NCI-H524 treated with DMSO at 0.1 percent for 48 hours (cell line): ENCODE measurements at places on chromosomes 13 and 19.

GRCh38 chr19:29577649-29577963 is 28.5 kb upstream of the POP4 start:
- no peak for DNase-seq

DNA sequence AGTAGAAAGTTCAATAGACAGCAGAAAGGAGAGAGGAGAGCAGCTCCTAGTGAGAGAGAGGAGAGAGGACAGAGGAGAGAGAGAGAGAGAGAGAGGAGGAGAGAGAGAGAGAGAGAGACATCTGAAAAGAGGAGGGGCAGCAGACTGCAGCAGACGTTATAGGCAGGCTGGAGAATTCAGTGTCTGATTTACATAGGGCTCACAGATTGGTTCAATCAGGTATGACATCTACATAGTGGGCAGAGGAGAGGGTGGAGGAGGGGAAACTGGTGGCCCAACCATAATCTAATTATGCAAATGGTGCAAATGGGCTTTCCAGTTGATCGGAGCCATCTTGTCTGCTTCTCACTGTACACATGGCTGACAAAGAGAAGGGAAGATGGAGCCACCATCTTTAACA is 221.3 kb upstream of the TRPC4 start:
- peak; percentile 25 for DNase-seq

DNA sequence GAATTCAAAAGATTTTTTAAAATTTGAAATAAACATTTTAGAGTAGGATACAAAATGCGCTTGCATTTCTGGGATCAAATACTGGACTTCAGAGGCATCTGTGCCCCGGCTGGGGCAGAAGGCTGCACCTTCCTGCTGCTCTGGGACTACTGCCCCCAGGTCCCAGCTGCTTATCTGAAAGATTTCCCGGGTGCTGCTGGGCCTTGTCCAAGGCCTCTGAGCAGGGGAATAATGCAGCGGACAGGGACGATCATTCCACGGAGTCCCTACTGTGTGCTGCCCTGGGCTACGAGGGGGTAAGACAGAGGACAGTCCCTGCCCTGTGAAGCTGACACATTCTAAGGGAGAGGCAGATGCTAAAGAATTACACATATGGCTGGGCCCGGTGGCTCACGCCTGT is 33.1 kb upstream of the NCCRP1 start:
- DNase-seq: no peak

DNA sequence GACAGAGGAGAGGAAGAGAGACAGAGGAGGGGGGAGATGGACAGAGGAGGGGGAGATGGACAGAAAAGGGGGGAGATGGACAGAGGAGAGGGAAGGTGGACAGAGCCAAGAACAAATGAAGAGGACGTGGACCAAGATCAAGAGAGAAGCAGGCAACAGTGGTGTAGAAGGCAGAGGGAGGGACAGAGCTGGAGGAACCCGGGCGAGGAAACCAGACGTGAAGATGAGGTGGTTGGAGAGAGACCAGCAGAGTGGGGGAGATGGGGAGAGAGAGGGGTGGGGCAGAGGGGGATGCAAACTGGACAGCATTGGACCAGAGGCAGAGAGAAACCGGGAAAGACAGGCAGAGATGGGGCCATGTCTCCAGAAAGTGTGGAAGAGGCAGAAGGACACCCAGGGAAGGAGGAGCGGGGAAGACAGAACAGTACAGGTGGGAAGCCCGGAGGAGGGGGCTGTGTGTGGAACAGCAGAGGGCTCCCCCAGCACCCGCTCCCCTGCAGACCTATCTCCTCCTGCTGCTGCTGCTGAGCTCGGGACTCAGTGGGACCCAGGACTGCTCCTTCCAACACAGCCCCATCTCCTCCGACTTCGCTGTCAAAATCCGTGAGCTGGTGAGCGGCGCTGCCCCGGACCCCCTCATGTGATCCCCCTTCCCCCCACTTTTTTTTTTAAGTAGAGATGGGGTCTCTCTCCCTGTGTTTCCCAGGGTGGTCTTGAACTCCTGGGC is 1.3 kb downstream of the FLT3LG start:
- no peak for DNase-seq

DNA sequence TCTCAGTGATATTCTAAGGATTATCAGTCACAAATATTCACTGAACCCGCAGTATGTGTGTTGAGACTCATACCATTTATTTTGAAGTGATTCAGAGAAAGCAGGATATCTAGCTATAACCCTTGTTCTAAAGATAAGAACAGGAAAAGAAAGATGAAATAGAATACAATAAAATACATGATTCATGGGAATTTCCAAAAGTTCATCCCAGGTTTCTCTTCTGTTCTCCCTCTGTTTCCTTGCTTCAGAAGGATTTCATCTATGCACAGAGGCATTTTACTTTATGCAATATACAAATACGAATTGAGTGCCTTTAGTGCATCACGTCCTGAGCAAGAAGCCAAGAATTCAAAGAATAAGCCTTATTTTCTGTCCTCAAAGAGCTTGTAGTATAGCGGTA is 274.4 kb upstream of the GPC6 start:
- no peak for DNase-seq

- no peak for DNase-seq
Observed at GRCh38 chr13:41311406-41312175, 524 bp downstream of the NAA16 start.

- DNase-seq: no peak
Observed at GRCh38 chr19:46134527-46134926, 10.0 kb upstream of the IGFL3 start.

DNA sequence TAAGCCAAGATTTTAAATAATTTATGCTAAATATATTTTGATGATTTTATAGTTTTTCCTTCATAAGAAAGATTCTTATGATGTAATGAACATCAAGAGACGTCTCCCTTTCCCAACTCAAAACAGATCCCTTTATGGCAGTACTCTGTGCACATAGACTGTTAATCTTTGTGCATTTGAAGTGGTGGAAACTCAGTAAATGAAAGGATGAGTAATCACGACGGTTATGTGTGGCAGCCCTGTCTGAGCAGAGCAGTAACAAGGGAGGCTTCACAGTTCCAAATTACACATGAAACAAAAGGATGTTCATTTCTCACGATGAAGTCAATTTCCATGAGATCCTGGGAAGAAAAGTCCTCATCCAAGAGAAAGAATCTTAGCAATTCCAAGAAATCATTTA is 498.1 kb downstream of the KLF5 start:
- no peak for DNase-seq

GRCh38 chr19:43469160-43469480 is 3.7 kb upstream of the LYPD3 start:
- DNase-seq: no peak

- no peak for DNase-seq
Observed at GRCh38 chr13:94400874-94401273, 78.6 kb downstream of the DCT start.

DNA sequence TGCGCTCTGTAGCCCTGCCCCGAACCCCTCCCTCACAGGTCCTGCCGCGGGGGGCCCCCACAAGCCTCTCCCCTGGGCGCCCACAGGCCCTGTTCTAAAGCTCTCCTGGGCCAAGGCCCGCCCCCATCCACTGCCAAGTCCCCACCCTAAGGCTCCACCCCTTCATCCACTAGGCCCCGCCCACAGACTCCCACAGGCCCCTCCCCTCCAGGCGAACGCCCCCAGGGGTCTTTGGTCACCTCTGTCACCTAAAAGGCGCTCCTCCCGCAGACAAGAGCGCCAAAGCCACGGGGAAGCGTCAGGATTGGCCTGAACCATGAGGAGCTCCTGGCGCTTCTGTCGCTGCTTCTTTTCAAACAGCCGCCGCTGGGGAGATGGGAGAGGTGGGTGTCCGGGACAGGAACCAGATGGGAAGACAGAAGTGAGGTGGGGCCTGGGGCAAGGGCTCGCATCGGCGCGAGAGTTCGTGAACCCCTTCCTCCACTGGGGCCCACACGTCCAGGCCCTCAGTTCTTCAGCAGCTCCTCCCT is 2.3 kb downstream of the TULP2 start:
- no peak for DNase-seq

GRCh38 chr13:75329723-75330122 is 152.2 kb downstream of the TBC1D4 start:
- no peak for DNase-seq

DNA sequence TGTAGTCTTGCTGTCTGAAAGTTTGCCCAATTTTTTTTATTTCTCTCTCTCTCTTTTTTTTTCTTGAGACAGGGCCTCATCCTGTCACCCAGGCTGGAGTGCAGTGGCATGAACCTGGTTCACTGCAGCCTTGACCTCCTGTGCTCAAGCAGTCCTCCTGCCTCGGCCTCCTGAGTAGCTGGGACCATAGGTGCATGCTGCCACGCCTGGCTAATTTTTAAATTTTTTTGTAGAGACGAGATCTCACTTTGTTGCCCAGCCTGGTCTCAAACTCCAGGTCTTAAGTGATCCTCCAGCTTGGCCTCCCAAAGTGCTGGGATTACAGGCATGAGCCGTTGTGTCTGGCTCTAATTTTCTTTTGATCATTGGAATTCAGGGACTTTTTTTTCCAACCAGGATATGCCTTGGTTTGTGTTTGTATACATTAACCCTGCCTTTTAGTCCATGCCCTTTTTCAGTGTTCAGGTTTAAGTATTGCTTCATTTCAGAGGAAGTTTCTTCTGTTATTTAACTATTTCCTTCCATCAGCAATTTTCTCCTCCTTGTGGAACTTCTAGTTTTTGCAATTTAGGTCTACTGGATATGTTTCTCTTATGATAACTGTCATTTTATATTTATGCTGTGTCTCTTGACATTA is 201.4 kb downstream of the PCCA start:
- DNase-seq: no peak

DNA sequence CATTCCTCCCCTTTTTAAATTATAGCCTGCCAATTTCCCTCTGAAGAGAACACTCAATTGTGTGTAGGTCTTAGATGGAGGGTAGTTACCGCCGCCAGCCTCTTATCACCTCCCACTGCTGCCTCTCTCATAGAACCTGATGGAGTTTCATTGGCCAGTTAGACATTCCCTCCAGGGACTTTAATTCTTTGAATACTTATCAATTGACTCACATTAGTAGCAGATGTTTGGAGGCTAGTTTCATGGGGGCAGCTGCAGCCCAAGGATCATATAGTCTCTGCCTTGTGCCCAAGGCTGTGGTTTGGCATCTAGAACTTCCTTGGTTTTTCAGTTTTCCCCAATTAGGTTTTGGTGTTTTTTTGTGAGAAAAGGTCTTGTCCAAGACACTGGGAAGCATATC is 318.9 kb upstream of the HTR2A start:
- DNase-seq: no peak

DNA sequence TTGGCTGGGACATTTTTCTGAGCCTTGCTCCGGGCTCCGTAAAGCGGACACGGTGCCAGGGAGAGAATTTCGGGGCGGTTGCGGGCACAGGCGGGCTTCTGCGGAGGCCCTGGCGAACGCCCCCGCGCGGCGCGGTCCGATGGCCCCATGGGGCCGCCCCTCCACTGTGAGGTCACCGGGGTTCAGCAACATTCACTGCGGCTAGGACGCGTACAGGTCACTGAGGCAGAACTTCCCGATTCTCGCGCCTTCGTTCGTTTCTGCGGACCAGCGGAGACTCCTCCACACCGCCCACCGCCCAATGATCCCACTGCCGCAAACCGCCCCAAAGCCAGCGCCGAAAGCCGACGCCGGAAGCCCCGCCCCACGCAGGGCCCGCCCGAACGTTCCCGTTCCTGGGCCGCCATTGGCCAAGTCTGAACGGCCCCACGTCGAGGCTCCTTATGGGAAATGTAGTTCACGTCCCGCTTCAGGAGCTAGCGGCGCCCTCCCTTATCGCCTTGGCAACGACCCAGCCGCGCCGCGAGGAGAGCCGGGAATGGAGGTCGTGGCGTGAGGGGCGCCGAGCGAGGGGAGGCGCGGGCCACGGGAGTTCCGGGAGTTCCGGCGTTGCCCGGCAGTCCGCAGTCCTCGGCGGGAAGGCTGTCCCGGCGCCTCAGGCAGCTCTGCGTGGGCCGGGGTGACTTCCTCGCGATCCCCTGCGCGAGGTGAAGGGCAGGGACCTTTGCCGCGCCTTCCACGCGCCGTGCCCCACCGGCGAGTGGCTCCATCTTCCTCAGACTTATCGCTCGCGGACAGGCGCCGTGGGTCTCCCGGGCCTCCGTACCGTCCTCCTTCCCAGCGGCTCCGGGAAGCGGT is at the start of gene ZNF584:
TSS of gene ZNF584 (plus strand) at position 498 of the 858 bp plus-strand sequence. CDS start 499 bp downstream, outside the sequence.
- DNase-seq: peak; percentile 89

DNA sequence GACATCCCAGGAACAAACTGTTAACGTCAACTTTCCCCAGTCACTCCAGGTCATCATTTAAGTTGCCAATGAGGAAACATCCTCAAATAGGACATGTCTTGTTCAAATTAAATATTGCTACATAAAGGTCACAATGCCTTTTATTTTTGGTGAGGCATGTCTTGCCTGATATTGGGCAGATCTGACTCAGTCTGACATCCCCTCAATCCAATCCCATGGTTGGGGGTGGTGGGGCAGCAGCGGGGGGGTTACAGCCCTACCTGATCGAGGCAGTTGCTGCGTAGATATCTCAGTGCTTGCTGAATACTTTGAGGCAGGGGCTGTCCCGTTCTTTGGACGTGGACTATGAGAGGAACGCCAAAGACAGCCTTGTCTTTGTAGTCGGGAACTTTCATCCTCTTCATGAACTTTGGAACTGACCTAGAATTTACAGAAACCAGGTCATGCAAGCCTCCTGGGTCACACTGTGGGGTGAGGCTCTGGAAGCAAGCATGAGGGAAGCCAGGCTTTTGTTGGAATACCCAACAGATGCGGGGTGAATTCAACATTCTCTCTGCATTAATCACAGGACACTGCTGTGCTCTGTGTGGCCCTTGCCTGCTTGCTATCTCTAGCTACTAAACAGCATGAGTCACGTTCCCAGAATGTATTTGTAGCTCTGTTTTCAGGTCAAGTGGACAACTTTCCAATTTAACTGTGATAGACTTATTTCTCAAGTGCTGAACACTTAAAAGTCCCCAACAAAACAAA is 109.8 kb downstream of the KL start:
- DNase-seq: no peak

DNA sequence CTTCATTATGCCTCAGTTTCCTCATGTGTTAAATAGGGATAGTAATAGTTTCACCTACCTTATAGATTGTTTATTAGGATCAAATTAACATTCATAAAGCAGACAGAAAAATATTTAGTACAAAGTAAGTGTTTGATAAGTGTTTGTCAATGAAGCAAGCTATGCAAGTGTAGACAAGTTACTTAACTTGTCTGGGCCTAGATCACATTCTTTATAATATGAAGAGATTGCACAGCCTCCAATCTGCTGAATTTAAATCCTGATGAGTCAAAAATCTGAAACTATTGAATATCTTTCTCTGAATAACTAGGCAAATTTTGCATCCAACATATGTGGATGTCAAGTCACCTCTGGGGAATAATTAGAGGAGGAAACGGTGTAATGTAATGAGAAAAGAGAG is 170.5 kb downstream of the MZT1 start:
- no peak for DNase-seq

GRCh38 chr13:58919551-58919950 is 1244.2 kb downstream of the DIAPH3 start:
- DNase-seq: no peak

DNA sequence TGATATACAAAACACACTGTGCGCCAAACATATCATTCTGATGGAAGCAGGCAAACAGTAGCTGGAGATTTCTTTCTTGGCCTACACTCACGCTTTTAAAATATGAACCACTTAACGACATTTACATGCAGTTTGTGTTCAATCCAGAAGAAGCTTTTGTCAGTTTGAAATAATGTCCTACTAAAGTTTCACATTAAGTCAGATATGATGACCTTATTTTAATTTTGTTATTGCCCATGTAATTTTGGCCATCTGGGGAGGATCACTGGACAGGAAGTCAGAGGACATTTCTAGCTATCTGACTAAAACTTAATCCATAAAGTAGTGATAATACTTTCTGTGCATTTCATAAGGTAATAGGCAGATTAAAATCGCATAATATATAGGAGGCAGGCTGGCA is 98.1 kb downstream of the DCLK1 start:
- no peak for DNase-seq
